ENCODE measurements at places on chromosomes 4 and X.

- no peak for DNase-seq
Observed at GRCh38 chr4:146340798-146341197, 126.5 kb downstream of the REELD1 start.

- DNase-seq: no peak
Observed at GRCh38 chrX:37722595-37722994, 37.0 kb downstream of the XK start.

DNA sequence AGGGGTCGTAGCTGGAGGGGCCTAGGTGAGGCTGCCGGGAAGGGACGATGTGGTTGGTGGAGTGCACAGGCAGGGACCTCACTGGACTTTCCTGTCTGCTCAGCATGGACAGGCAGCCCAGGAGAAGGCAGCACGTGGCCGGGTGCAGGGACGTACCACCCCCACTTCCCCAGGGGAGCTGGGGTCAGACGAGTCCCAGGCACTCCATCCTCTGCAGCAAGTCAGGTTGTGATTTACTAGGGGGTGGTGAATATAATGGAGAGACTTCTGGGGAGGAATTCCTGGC, 1.5 kb upstream of the CTBP1 start:
- no peak for DNase-seq

GRCh38 chr4:155220025-155220424, 11.6 kb downstream of the NPY2R start:
- no peak for DNase-seq
